T-helper 22 cell (primary cell): ENCODE measurements at places on chromosomes 2 and 18.

GRCh38 chr2:520663-521340, 156.4 kb downstream of the TMEM18 start:
- no peak for DNase-seq

GRCh38 chr2:184558713-184559464, 39.4 kb upstream of the ZNF804A start:
- DNase-seq: no peak

DNA sequence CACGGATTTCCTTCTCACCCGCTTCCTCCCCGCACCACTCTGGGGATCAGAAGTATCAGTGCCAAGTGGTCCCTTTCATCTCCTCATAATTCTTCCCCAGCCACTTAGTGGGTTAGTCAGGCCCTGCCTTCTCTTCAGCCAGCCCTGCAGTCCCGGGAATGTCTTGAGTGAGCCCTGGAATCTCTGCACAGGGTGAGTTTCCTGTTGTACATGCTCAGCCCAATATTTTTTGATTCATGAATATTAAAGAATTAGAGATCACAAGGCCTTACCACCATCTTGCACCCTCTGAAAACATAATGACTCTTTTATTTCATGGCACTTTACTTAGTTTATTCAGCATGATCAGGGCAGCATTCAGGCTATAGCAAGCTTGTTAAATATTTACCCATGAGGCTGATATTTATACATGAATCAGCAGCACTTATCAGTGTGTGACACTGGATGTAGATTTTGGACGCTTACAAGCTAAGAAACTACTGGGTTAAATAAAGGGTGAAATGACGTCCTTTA, 159.4 kb upstream of the FOSL2 start:
- DNase-seq: no peak

DNA sequence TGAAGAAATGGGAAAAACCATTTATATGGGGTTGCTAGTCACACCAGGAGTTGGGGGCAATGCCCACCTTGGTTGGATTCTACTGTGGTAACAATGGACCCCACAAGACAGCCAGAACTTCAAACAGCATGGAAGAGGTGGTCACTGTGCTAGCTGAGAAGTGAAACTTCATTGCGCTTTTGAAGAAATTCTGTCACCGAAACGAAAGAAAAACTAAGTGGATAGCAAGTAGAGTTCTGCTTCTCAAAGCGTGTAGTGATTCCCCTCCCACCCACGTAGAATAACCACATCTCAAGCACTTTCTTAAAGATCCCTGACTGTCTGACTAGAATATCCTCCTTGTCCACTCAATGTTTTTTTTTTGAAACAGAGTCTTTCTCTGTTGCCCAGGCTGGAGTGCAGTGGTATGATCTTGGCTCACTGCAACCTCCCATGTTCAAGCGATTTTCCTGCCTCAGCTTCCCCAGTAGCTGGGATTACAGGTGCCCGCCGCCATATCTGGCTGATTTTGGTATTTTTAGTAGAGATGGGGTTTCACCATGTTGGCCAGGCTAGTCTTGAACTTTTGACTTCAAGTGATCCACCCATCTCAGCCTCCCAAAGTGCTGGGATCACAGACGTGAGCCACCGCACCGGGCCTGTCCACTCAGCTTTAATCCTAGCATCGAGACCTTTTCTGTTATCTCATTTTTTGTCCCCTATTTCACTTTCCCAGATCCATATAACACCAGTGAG, 30.1 kb upstream of the CCL20 start:
- no peak for DNase-seq

GRCh38 chr2:130949954-130950353, 113.2 kb downstream of the ARHGEF4 start:
- DNase-seq: no peak

DNA sequence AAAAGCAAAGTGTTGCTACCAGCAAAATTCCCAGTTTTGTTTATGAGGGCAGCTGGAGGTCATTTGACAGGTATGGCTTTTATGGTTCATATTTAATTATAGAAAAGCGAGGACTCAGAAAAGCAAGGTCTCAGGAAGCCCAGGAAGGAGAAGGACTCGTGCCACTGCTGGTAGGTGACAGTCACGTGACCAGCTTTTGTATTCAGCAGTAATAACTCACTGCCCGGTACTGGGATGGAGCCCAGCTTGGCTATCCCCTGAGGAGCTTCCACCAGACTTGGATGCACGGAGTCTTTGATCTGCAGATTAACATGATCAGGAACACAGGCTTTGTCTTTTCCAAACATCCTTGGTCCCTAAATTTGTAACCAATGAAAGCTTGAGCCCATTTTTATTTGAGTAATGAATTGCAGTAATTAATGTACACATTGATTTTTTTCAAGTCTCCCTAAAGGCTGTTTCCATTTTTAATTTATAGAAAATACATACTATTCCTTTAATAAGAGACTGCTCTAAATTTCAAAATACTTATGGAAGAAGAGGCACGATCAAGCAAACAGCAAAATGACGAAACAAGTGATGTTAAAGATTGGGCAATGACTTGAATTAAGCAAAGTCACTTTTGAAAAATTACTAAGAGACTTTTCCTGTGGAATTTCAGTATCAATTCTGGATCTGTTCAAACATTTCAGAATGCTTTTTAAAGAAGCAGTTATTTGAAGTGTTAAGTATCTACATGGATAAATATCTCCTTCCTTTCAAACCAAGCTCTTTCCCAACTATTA, 251.7 kb upstream of the HNRNPA3 start:
- no peak for DNase-seq

- DNase-seq: no peak
Observed at GRCh38 chr18:2653467-2653866, 2.1 kb upstream of the SMCHD1 start.

DNA sequence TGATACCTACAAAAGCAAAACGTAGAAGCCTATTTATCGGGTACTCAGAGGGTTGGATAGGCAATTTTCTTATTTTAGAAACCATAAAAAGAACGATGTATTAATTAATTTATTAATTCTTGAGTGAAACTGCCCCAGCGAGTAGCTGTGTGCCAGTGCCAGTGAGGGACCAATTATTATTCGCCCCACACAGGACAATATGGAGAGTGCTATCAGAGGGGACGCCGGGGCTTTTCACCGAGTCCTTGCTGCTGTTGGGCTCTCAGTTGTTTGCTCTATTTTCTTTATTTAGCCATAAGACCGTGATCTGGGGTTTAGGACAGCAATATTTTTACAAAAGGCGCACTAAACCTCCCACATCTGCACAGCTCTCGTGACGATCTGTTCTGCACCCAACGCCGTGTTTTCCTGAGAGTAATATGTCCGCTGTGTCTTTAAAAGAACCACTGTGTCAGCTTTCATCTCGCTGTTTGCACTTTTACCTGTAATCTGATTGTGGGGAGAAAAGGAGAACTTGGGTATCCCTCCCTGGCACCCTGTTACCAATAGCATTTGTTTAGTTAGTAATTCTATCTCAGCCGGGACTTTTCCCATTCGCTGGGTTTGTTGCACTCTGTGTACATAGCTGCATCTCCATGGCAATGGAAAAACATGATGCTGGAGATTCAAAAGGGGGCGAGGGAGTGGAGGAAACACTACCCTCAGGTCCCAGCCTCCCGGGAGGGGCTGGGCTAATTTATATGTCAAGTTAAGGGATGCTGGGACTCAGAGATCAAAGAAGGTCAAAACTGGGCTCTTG, 30.1 kb upstream of the ZNF516 start:
- no peak for DNase-seq

- no peak for DNase-seq
Observed at GRCh38 chr2:142621287-142621686, 256.2 kb upstream of the KYNU start.

DNA sequence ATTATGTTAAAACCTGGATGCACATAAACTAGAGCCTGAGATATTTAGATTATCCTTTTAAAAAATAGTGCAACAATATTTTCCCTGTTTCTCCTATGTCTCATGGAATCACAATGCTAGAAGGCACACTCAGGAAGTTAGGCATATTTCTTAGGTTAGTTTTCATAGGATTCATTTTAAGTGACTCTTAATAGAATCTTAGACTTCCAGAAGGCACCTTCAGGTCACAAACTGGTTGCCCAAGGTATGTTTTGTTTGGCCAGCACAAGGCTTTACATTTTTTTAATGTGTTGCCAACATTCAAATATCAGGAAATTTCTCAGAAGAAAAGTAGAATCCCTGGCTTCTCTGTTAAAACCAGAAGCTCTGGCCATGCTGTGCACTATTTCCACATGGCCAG, 129.3 kb downstream of the LNPK start:
- DNase-seq: no peak

DNA sequence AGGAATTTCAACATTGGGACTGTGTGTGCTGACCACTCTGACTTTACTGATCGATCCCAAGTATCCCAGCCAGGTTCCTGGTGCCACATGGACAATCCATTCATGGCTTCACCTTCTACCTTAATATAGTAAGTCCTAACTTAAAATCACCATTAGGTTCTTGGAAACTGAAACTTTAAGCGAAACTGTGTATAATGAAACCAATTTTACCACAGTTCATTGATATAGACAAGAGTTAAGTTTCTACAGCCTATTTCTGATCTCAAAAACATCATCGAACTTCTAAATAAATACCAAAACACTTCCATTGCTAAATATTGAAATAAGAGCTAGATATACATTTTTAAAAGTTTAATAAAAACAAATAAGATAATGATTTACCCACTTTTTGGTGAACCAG, 4.4 kb upstream of the EXOC6B start:
- DNase-seq: no peak
